ENCODE measurements at places on chromosomes 16 and 17. TPM values are rescaled to one million over a fixed set of nuclear protein-coding genes. Genes with fewer than 3 reads are reported as not detected.

Gene CCL7
- not detected for total RNA-seq

Gene REXO5
- 2.9 TPM for total RNA-seq

Gene OTOP2
- total RNA-seq = not detected

Gene ELMO3
- total RNA-seq = 0.72 TPM

Gene SCN4A
- under 0.01 TPM for total RNA-seq

Data from endothelial cell of coronary artery (primary cell).